Smooth muscle cell of the umbilical artery (primary cell): ENCODE measurements at places on chromosomes 7 and 10. TPM values are rescaled to one million over a fixed set of nuclear protein-coding genes. Genes with fewer than 3 reads are reported as not detected.

ANKRD30A gene
- not detected in 2 replicates for total RNA-seq

PAPSS2 gene
- 149 and 233 TPM in 2 replicates for total RNA-seq

C10orf62 gene
- 0.23 and 0.30 TPM in 2 replicates for total RNA-seq

ZCWPW1 gene
- 1.1 and 1.2 TPM in 2 replicates for total RNA-seq

C7orf57 gene
- not detected in 2 replicates for total RNA-seq

CREB5 gene
- total RNA-seq, result 1.8 and 4.5 TPM in 2 replicates

SPDYE8 gene
- not detected in 2 replicates for total RNA-seq

CUBN gene
- 0.89 and 4.8 TPM in 2 replicates for total RNA-seq

KAZALD1 gene
- 3.6 and 5.9 TPM in 2 replicates for total RNA-seq

TMEM236 gene
- total RNA-seq, result under 0.01 and 0.23 TPM in 2 replicates

MRLN gene
- not detected in 2 replicates for total RNA-seq

CCDC7 gene
- 10.0 and 16.6 TPM in 2 replicates for total RNA-seq

PIP gene
- total RNA-seq, result not detected in 2 replicates

CYP3A5 gene
- 0.18 and 0.30 TPM in 2 replicates for total RNA-seq

CYP2C8 gene
- not detected in 2 replicates for total RNA-seq

FAM237B gene
- total RNA-seq, result 0.05 TPM in 1 of 2 replicates, not detected in the other

EGR2 gene
- 2.3 and 4.8 TPM in 2 replicates for total RNA-seq

STAG3 gene
- total RNA-seq, result 0.88 and 1.2 TPM in 2 replicates

DMTF1 gene
- total RNA-seq, result 78.1 and 106 TPM in 2 replicates

CPN1 gene
- total RNA-seq, result not detected in 2 replicates

AMPH gene
- total RNA-seq, result 1.4 and 2.4 TPM in 2 replicates

GARS1 gene
- 287 and 424 TPM in 2 replicates for total RNA-seq

HPS1 gene
- total RNA-seq, result 20.5 and 29.3 TPM in 2 replicates

PPA1 gene
- 192 and 209 TPM in 2 replicates for total RNA-seq

FOXI2 gene
- total RNA-seq, result not detected in 2 replicates

SMO gene
- 20.0 and 28.8 TPM in 2 replicates for total RNA-seq

COL1A2 gene
- 7,304 and 14,627 TPM in 2 replicates for total RNA-seq

CDC14C gene
- total RNA-seq, result not detected in 2 replicates

MBL2 gene
- not detected in 2 replicates for total RNA-seq

PRKAR2B gene
- 4.7 and 6.8 TPM in 2 replicates for total RNA-seq

MSRB2 gene
- 16.9 and 24.3 TPM in 2 replicates for total RNA-seq

HOXA3 gene
- total RNA-seq, result 3.1 and 6.8 TPM in 2 replicates

DDC gene
- total RNA-seq, result not detected in 2 replicates

FAM13C gene
- total RNA-seq, result 0.59 and 1.2 TPM in 2 replicates

SPDYE2B gene
- not detected in 2 replicates for total RNA-seq

PLAC9 gene
- 2.6 and 2.7 TPM in 2 replicates for total RNA-seq

NEURL1 gene
- total RNA-seq, result 0.18 and 0.59 TPM in 2 replicates
